Left kidney (tissue), 8 donors: ENCODE measurements at places on chromosomes 4 and X.

GRCh38 chr4:48321312-48321711 is 20.0 kb upstream of the SLAIN2 start:
- no peak for DNase-seq

GRCh38 chrX:153361781-153362397 is 27.9 kb downstream of the ZNF275 start:
- DNase-seq, result no peak

DNA sequence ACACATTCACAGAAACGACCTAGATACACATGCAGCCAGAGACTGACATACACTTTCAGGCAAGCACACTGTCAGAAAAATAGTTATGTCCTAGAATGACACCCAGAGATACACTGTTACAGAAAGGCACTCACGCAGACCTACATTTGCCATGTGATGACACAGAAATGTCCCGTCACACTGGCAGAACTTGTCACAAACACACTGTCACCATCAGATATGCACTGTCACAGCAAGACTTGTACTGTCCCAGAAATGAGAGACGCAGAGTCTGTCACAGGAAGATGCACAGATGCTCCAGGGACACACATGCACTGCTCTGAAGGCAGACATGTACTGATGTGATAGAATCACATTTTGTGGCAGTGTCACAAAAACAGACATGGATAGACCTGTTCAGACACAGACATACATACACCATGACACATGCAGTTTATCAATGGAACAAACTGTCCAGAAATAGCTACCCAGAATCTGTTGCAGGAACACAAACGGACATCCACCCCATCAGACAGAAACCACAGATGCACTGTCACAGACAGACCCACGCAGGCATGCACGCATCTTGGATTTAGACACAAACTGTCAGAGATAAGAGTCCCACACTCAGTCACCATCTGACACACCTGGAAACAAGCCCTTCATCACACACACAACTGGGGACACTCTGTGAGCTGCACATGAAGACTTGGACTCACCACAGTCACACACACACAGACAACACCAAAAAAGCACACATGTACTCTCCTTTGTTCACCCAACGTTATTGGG is 1.3 kb upstream of the PIM2 start:
- no peak for DNase-seq

DNA sequence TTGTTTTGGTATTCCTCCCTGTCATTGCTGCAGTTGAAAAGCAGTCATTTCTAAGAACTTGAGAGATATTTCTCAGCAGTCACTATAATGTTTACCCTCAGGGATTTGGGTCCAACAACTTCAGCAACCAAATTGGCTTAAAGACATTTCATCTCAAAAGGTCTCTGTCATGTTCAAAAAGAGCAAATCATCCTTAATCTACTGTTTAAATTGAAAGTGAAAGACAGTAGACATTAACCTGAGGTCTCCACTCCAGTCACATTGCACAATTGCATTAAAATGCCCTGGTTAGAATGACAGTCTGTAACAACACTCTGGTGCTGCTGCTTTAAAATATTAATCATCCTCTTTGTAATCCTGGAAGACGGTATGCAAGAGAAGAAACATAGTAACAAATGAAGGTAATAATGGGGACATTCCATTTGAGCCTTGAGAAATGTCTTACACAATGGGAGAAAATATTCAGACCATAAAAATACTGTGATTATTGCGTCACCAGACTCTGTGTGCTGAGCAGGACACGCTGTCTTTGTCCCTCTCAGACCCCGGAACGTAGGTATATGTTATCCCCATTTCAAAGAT is 90.2 kb upstream of the UNC5C start:
- DNase-seq, result no peak

- DNase-seq, result no peak
These were observed 1393.9 kb downstream of the ARAP2 start for GRCh38 chr4:34850421-34850820.

- DNase-seq, result no peak
These were observed 177.8 kb upstream of the C1QTNF7 start for GRCh38 chr4:15250021-15250441.

DNA sequence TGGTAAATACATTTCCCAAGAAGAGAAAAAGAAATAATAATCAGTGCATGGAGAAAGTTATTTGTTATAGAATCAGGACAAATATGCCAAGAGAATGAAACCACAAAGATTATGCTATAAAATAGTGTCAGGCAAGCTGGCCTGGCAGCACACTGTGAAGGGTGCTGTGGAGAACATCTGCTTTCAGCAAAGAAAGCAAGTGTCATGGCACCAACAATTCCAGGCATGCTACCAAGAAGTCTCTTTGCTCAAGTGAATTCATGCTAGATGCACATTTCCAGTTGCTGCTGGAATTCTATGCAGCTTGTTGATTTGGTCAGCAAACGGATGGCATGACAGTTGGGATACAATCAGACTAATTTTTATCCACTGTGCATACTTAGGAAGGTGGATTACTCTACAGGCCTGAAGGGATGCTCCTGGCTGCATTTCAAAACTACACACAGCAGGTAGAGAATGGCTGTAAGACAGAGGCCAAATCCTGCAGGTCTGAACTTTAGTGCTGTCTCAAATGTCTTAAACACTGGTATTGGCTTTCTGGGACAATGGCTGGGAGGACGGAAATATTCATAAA is 154.6 kb upstream of the FAT1 start:
- DNase-seq, result no peak

GRCh38 chr4:73750730-73751129 is 10.4 kb downstream of the CXCL8 start:
- no peak for DNase-seq

GRCh38 chr4:162869157-162869556 is 297.5 kb downstream of the NAF1 start:
- no peak for DNase-seq

DNA sequence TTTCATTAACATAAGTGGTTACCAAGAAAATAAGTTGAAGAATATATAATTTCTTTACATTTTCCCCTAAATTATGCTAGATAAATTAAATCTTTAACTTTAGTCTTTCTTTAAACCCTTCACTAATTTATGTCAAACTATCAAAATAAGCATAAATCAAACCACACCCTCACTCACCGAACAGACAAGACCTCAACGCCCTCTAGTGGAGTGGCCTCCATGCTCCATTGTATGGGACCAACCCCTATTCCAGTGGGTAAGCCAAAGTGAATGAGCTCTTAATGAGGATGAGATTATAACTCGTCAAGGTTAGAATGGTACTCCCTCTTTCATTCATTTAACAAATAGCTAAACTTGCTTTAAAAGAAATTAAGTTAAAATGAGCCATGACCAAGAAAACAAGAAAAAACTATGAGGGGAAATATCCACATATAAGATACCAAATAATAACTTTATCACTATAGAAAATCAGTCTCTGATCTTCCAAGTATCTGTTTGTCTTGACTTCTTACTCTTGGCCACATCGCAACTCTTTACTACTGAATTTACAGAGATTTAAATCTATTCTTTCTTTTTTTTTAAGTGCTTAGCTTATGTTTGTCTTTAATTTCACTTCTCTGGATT is 15.6 kb upstream of the BBS12 start:
- DNase-seq, result no peak

- DNase-seq, result peak; percentile 40
These were observed at the start of gene BEX1 for GRCh38 chrX:103063918-103064434. BEX1 (minus strand) TSS chrX:103064171; CDS start chrX:103063274, 897 bp downstream.

GRCh38 chrX:131816551-131817136 is 206.5 kb upstream of the STK26 start:
- DNase-seq, result peak; percentile 88

DNA sequence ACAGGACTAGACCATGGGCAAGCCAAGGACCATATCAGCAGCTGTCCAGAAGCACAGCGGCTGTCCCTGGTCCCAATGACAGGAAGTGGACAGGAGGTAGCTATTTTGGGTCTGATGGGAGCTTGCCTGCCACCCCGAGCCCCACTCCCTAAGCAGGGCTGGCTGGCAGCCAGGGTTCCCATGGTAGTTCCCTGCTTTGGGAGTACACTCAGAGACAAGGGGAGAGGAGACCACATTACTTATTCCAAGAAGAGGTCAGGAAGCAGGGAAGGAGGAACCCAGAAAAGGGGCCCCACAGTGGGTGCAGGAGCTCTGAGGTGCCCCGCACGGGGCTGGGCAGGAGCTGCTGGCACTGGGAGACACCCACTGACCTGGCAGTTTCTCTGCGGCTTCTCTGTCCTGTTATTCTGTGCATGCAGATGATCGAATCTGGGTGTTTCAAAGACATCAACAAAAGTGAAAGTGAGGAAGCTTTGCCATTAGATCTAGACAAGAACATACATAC is 36.3 kb downstream of the HTT-AS start:
- DNase-seq, result no peak

DNA sequence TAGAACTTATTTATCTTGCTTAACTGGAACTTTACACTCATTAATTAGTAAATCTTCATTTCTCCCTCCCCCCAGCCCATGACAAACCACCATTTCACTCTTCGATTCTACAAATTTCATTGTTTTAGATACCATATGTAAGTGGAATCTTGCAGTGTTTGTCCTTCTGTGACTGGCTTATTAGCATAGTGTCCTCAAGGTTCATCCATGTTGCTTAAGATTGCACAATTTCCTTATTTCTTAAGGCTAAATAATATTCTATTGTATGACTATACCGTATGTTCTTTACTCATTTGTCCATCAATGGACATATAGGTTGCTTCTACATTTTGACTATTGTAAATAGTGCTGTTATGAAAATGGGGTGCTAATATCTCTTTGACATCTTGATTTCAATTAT is 24.5 kb upstream of the RNF212 start:
- no peak for DNase-seq

DNA sequence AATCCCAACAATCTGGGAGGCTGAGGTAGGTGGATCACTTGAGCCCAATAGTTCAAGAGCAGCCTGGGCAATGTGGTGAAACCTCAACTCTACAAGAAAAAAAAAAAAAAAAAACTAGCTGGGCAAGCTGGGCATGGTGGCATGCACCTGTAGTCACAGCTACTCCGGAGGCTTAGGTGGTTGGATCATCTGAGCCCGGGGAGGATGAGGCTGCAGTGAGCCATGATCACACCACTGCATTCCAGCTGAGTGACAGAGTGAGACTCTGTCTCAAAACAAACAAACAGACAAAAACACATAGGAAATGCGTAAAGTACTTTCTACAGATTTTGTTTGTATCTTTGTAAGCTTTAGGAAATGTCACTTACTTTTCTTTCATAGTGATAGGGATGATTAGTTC is 307.2 kb upstream of the NR3C2 start:
- DNase-seq, result no peak

DNA sequence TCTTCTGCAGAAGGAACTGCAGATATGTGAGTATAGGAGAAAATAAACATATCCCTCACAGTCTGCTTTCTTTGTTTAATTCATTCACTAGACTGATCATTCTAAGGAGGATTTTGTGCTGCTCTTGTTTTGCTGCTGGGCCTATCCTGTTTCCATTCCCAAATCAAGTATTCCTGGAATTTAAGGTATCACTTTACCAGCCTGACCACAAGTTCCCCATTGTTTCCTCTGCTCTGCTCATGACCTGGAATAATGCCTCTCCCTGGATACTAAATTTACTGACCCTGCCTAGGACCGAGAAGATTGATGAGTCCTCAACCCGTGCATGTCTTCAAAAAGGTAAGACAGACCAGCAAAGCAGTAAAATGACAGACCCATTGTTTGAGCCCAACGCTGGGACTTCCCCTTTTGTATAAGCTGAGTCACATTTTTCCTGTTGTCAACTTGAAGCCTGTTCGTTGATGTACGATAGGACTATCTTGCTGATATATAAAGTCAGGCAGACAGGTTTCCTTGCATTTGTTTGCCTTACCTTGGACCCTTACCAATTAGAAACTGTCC is 85.5 kb upstream of the TET2 start:
- peak; percentile 42 for DNase-seq

- no peak for DNase-seq
These were observed 2.3 kb downstream of the PRRG3 start for GRCh38 chrX:151697522-151697921.

GRCh38 chr4:128359422-128359821 is 71.8 kb upstream of the PGRMC2 start:
- DNase-seq, result no peak

GRCh38 chr4:183360161-183360919 is 38.1 kb upstream of the CLDN24 start:
- no peak for DNase-seq

- no peak for DNase-seq
These were observed 69.2 kb downstream of the SORBS2 start for GRCh38 chr4:185742766-185743165.

- DNase-seq, result no peak
These were observed 33.0 kb downstream of the MOB1B start for GRCh38 chr4:70935038-70935695.

DNA sequence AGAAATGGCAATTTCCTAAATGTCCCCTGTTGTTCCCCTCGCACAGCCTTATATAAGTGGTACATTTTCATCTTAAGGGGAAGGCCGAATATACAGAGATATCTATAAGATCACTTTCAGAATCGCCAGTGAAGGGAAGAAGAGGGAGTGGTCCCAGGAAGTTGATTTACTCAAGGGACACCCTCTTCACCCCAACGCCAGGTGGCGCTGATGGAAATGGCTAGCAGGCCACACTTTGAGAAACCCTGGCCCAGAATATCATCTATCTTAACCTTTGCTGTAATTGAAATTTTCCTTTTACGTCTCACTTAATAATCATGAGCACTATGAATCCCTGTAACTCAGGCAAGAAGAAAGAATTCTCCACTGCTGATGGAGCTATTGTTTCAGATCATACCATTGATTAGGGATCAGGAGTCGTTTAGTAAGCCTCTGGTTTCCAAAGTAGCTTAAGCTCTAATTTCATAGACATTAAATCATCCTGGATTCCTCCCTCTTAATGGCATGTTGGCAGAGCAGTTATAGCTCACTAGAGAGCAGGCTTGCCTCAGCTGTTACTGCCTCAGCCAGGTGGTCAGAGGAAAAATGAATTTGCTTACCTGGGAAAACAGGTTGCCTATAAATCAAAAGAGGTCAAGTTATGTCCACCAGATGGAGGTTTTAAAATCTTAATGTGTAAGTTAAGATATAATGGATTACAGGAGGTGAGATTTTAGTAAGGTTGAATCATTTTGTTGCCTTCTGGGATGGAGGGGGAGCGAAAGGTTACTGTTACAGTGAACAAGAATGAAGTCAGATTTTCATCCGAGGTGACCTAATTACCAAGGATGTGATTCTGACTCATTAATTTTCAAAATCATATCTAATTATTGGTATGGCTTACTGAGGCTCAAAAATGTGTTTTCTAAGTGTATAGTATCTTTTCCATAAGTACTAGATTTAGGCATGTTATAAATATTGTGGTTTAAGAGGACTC is 941.2 kb upstream of the TENM3 start:
- no peak for DNase-seq

DNA sequence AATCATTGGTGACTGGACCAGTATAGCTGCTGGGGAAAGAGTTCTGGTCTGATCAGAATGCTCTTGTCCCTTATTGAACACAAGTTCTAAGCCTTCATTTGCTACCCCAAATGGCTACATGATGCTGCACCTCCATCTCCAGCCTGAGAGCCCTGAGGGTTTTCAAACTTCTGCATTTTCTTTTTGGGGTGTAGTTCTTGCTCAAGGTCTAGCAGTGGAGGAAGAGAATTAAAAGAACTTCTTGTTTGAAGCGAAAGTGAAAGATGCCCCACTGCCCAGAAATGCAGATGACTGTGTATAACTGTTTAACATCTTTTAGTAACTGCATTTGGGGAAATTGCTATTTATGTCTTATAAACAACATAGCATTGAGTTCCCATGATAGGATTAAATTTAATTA is 38.5 kb downstream of the LAMTOR3 start:
- no peak for DNase-seq
